ENCODE measurements at places on chromosomes 16 and 17.
A peak's percentile ranks its signal among the peaks of the same experiment; 100 is the strongest.

DNA sequence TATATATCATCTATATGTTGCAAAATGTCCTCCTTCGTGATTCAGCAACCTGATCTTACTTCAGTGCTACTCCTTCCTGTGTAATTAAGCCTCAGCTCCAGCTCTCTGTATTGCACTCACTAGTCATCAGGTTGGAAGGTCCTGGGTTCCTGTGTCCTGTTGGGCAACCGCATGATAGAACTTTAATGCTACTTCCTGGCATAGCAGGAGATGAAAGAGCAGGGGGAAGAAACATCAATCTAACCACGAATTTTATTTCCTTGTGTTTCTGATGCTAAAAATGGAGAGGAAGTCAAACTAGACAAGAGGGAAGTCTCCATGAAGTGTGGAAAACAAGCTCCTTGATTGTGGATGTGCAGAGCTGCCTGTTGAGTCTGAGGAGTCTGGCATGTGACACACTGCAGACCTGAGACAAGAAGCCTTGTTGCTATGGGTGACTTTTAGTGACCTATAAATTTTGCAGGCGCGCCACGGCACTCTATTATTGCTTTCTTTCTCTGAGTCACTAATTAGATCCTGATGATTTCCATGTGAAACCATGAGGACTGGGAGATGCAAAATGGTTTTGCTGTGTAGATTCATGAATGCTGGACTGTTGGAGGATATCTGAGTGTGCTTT is 25.6 kb downstream of the IGSF6 start:
- DNase-seq, result no peak

DNA sequence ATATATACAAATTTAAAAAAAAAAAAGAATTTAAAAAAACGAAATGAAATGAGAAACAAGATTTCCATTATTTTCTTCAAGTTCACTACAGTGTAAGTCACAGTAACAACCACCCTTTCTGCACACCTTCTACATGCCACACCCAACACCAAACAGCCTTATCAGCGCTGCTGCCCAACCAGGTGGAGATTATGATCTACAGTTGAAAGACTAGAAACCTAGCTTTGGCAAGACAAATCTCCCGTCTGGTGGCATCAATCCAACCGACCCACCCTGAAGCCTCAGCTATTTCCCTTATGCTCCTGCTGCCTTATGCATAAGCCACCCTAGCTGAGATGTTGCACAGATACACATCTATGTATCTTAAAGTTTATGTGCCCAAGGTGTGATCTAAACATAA is 60.8 kb downstream of the PARN start:
- no peak for DNase-seq

GRCh38 chr16:23385441-23385840 is 67.5 kb downstream of the COG7 start:
- DNase-seq, result no peak

DNA sequence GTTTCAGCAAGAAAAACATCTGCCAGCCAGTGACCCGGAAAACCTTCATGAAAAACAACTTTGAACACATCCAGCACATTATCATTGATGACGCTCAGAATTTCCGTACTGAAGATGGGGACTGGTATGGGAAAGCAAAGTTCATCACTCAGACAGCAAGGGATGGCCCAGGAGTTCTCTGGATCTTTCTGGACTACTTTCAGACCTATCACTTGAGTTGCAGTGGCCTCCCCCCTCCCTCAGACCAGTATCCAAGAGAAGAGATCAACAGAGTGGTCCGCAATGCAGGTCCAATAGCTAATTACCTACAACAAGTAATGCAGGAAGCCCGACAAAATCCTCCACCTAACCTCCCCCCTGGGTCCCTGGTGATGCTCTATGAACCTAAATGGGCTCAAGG is 22.2 kb downstream of the SLFN5 start:
- no peak for DNase-seq

GRCh38 chr17:55420776-55421178 is 858 bp downstream of the MMD start:
- peak; percentile 13 for DNase-seq

- DNase-seq, result no peak
Measured at GRCh38 chr17:16473044-16474011, 18.7 kb downstream of the LRRC75A start.

- no peak for DNase-seq
Measured at GRCh38 chr17:57677858-57678257, 67.2 kb downstream of the CCDC182 start.

- DNase-seq, result no peak
Measured at GRCh38 chr16:2238150-2238837, 2.0 kb downstream of the DNASE1L2 start.

DNA sequence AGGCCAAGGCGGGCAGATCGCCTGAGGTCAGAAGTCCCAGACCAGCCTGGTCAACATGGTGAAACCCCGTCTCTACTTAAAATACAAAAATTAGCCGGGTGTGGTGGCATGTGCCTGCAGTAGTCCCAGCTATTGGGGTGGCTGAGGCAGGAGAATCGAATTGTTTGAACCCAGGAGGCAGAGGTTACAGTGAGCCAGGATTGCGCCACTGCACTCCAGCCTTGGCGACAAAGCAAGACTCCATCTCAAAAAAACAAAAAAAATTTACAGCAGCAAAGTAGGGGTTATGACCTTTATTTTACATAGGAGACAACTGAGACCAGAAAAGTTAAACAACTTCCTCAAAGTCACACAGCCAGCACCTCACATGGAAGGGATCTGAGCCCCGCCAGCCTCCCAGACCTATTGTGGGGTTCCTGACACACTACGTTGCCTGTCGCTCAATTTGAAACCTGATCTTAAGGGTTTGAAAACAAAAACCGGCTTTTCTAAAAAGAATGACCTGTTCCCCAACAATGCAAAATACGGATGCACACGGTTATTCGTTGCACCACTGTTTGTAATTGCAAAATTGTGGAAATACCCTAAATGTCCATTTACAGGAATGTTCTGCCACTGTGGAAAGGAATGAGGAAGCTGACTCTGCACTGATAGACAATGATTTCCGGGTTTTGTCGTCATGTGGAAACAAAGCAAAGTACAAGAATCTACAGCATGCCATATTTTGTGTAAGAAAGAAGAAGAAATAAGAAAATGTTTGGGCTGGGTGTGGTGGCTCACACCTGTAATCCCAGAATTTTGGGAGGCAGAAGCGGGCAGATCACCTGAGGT is 77.2 kb downstream of the CNGB1 start:
- DNase-seq, result no peak
